ENCODE measurements at places on chromosomes 7 and 10.

GRCh38 chr10:35050568-35050967 lies 39.6 kb downstream of the CUL2 start:
- no peak for DNase-seq

- no peak for DNase-seq
These were observed 194.3 kb upstream of the PRKCQ start for GRCh38 chr10:6774406-6774805.

- no peak for DNase-seq
These were observed 125.4 kb downstream of the JAZF1 start for GRCh38 chr7:28055161-28055544.

- no peak for DNase-seq
These were observed 553.3 kb downstream of the TFEC start for GRCh38 chr7:115477193-115477651.

GRCh38 chr10:86374664-86375063 lies 8.1 kb upstream of the GRID1 start:
- DNase-seq = no peak

GRCh38 chr10:75375838-75376237 lies 25.7 kb downstream of the ZNF503 start:
- DNase-seq = no peak

DNA sequence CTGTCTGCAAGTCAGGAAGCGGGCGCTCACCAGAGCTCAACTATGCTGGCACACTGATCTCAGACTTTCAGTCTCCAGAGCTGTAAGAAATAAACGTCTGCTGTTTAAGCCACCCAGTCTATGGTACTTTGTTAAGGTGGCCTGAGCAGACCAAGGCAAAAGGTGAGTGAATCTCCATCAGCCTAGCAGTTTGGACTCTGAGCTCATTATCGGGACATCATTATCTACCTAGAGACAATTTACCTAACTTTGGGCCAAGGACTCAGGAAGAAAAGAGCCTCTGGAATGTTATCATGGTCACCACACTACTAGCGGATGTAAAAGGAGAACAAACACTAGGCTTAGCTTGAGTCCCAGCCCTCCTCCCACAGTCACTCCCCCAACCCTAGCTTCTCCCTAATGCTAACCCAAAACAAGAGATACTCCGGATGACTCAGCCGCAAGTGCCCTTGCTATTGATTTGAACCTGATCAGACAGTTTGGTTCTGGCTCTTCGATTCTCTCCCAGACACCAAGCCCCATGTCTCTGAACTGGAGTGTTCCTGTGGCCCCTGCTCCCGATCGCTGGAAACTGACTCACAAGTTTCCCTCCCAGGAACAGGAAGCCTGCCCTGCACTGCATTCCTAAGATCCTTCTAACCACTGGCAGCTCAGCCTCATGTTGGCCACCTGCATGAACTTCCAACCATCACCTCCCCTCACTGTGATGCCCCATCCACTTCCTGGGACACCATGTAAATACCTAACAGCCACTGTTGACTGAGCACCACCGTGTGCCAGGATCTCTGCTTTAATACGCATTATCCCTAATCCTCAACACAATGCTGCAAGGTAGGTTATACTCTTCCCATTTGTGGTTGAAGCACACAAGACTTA lies 34.5 kb downstream of the CREB3L2 start:
- DNase-seq = no peak

DNA sequence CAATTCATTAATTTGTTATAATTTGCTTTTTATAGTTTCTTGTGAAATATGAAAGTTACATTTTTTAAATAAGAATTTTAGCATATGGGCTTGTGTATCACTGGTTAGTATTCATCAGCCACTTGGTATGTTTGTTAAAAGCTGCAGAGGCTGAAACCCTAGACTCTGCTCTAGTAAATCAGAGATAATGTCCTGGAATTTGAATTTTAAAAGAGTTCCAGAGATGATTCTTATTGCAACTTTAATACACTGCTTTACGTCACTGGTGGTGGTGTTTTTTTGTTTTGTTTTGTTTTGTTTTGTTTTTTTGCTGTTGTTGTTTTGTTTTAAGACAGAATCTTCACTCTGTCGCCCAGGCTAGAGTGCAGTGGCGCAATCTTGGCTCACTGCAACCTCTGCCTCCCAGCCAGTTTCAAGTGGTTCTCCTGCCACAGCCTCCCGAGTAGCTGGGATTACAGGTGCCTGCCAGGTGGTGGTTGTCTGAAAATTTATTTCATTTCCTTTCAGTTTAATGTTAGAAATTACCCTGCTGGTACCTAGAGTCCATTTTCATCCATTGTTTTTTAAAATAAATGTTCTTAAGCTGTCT lies 43.8 kb downstream of the PTPN12 start:
- peak; percentile 27 for DNase-seq

- no peak for DNase-seq
These were observed 1.9 kb upstream of the LRRC18 start for GRCh38 chr10:48941427-48942075.

- no peak for DNase-seq
These were observed 148.5 kb downstream of the WDR37 start for GRCh38 chr10:1204434-1205326.

GRCh38 chr7:36661135-36661840 lies 63.0 kb downstream of the AOAH start:
- DNase-seq = no peak

- DNase-seq = no peak
These were observed 38.8 kb upstream of the ANTXRL start for GRCh38 chr10:46247808-46248569.

DNA sequence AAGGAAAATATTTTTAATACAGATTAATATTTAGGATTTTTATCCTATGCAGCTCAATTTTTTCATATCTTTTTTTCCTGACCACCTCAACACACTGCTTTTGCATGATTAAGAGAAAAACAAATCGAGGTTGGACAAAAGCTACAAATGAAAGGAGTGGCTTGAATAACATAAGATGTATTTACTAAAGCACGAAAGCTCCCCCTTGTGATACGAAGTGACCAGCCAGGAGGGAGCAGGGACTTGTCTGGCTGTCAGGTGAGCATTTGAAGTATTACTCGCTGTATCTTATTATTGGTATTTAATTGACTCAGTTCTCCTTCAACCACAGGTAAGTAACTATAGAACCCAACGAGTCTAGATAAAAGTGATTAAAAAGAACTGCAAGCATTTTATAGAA lies 265.2 kb upstream of the PHF14 start:
- DNase-seq = no peak

DNA sequence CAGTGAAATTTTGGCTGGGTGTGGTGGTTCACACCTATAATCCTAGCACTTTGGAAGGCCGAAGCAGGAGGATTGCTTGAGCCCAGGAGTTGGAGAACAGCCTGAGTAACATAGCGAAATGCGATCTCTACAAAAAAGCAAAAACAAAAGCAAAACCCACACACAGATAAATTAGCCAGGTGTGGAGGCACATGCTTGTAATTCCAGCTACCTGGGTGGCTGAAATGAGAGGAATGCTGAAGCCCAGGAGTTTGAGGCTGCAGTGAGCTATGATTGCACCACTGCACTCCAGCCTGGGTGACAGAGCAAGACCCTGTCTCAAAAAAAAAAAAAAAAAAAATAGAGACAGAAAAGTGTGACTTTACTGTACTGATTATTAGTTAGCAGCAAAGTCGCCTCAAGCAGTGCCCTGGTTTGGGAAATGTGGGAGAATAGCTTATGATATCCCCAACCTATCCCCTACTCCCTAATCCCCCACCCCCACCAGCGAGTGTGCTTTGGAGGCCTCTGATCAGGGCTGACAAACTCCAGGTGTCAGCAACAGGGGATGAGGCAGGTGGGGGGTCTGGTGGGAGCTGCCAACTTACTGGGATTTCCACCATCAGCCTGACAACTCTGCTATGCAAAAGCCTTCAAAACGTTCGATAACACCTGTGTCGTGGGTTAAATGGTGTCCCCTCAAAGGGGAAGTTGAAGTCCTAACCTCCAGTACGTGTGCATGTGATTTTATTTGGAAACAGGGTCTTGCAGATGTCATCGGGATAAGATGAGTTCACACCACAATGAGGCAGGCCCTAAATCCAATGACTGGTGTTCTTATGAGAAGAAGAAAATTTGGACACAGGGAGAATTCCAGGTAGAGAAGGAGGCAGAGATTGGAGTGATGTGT lies 124.7 kb upstream of the SDK1 start:
- DNase-seq = no peak

DNA sequence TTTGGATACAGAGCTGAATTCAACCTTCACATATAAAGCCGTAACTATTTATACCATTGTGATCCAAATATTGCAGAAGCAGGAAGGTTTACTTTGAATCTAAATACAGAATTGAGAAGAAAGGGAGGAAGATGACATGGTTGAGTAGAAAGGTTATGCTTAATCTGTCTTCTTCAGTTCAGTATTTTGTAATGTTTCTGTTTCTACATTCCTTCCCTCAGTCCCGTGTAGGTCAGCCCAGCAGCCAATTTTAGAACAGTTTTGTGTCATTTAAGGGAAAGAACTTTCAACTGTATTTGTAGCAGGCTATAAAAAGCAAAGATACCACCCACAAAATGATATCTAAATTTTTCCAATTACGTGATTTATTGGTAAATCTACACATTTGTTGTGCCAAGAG lies 97.4 kb downstream of the CPED1 start:
- DNase-seq = no peak

DNA sequence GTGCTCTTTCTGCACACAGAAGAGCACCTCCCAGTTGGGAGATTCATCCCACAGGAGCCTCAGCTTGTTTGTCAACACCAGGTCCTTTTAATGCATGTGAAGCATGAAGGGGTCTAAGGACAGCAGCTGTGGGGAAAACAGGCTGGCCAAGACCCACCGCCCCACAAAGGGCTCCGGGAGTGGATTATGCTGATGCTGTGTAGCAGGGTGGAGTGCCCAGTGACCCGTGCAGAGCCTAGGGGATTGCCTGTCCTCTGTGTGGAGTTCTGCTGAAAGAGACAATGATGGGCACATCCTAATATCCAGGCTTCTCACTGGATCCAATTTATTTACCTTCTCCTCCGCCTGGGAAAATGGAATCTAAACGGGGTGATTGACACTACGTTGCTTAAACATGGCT lies 74.0 kb downstream of the PIP4K2A start:
- no peak for DNase-seq

- DNase-seq = peak; percentile 83
These were observed 25.8 kb upstream of the LEP start for GRCh38 chr7:128215281-128215680.

DNA sequence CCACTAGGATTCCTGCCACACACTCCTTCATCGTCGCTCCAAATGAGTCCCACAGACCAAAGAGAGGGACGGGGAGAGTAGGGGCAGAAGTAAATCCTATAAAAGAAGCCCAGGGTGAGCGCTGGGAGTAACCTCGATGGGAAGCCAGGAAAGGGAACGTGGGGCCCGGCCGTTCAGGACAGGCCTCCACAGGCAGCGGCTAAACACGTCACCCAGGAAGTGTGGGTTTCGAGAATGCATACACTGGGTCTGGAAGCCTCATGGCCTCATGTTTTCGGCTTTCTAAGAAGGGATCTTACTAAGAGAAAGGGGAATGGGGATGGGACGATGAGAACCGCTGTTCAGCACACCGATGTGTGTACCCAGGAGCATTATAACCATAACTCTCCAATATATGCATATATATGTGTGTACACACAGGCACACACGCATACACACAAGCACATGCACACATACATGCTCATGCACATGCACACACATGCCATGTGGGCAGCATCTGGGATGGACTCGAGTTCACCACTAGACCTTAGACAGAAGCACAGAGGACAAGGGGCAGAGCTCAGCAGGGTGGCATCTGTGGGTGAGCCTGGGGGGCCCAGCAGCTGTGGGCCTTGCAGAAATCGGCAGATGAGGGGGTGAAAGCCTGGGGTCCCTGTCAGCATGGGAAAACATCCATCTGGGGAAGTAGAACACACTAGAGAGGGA lies 14.8 kb upstream of the CNPY1 start:
- no peak for DNase-seq

- DNase-seq = no peak
These were observed 115.8 kb upstream of the CELF2 start for GRCh38 chr10:10901906-10902305.

DNA sequence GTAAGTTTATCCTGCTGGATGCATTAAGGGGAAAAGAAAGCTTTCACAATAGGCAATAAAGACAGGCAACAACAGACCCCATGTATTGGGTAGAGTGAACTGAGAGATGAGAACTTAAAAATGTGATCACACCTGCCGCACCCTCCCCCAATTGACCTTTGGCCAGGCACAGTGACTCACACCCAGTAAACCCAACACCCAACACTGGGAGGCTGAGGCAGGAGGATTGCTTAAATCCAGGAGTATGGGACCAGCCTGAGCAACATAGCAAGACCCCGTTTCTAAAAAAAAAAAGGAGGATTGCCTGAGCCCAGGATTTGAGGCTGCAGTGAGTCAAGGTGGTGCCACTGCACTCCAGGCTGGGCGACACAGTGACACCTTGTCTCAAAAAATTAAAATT lies 86.9 kb downstream of the MPP7 start:
- no peak for DNase-seq

GRCh38 chr7:87984088-87984487 lies 50.0 kb downstream of the ADAM22 start:
- DNase-seq = no peak

GRCh38 chr7:78225534-78225933 lies 427.0 kb downstream of the PHTF2 start:
- DNase-seq = no peak

GRCh38 chr10:86082556-86082955 lies 284.0 kb downstream of the GRID1 start:
- DNase-seq = no peak

GRCh38 chr10:120650705-120651399 lies 193.8 kb downstream of the PLPP4 start:
- DNase-seq = no peak

GRCh38 chr7:79461660-79462059 lies 8.2 kb upstream of the MAGI2 start:
- no peak for DNase-seq

GRCh38 chr7:143516981-143517380 lies 39.3 kb downstream of the TAS2R41 start:
- DNase-seq = no peak

- no peak for DNase-seq
These were observed 15.8 kb downstream of the ANKRD22 start for GRCh38 chr10:88835910-88836221.

- no peak for DNase-seq
These were observed 65.0 kb upstream of the RAB18 start for GRCh38 chr10:27439101-27439500.

- no peak for DNase-seq
These were observed 36.6 kb upstream of the CCAR1 start for GRCh38 chr10:68684413-68684812.

- DNase-seq = peak; percentile 81
These were observed 545.1 kb downstream of the AUTS2 start for GRCh38 chr7:70143075-70144044.

GRCh38 chr10:44194435-44194834 lies 190.5 kb downstream of the CXCL12 start:
- no peak for DNase-seq
